BJ (cell line): ENCODE measurements at places on chromosomes 4 and X. TPM values are rescaled to one million over a fixed set of nuclear protein-coding genes. Genes with fewer than 3 reads are reported as not detected.

The RASSF6 gene
- polyA plus RNA-seq = not detected in 2 replicates

The AKAP4 gene
- not detected in 2 replicates for polyA plus RNA-seq

The RCHY1 gene
- 11.0 and 19.4 TPM in 2 replicates for polyA plus RNA-seq

The SYTL4 gene
- polyA plus RNA-seq = 3.3 and 5.0 TPM in 2 replicates

The AREG gene
- polyA plus RNA-seq = 0.07 and 0.33 TPM in 2 replicates

The TRIM61 gene
- polyA plus RNA-seq = 1.0 and 1.3 TPM in 2 replicates

The SSX2B gene
- not detected in 2 replicates for polyA plus RNA-seq

The TLR2 gene
- polyA plus RNA-seq = 0.05 TPM in 1 of 2 replicates, not detected in the other
